ENCODE measurements at places on chromosomes 12 and 14. TPM values are rescaled to one million over a fixed set of nuclear protein-coding genes. Genes with fewer than 3 reads are reported as not detected.

Gene VCPKMT
- polyA plus RNA-seq: 13.2 TPM

Gene APOF
- polyA plus RNA-seq: not detected

Gene DLGAP5
- 33.1 TPM for polyA plus RNA-seq

Gene MIP
- polyA plus RNA-seq: not detected

Gene GPR84
- polyA plus RNA-seq: 0.14 TPM

Gene SYNDIG1L
- polyA plus RNA-seq: 0.18 TPM

Gene MYRFL
- polyA plus RNA-seq: 1.2 TPM

Gene ASCL4
- polyA plus RNA-seq: not detected

Gene TPH2
- polyA plus RNA-seq: 0.23 TPM

Gene AKAP3
- polyA plus RNA-seq: 4.1 TPM

Gene XRCC3
- 13.5 TPM for polyA plus RNA-seq

Gene GZMB
- 0.36 TPM for polyA plus RNA-seq

DNA sequence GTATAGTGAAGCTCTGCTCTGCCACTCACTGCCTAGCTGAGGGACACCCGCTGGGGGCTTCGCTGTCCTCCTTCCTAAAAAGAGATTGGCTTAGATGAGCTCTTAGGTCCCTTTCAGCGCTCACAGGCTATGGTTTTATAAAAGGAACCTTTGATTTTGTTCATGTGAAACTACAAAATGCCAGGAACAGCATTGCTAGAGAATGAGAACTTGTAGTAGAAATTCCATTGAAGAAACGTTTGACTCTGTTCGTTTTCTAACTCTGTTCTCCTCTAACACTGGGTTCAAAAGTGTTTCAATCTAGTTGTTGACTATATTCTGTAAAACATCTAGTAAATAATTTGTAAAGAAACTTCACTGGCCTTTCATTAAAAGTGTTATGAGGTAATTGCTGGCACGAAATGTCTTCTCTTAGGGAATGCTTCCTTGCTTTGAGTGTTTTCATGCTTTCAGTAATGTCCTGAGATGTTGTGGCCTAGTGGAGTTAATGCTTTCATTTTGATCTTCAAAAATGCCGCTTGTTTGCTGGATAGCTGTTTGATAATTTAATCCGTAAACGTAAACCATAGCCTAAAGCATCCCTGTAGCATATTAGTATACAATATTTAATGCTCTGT lies 1.6 kb downstream of the MARK3 start:
- no peak for DNase-seq

DNA sequence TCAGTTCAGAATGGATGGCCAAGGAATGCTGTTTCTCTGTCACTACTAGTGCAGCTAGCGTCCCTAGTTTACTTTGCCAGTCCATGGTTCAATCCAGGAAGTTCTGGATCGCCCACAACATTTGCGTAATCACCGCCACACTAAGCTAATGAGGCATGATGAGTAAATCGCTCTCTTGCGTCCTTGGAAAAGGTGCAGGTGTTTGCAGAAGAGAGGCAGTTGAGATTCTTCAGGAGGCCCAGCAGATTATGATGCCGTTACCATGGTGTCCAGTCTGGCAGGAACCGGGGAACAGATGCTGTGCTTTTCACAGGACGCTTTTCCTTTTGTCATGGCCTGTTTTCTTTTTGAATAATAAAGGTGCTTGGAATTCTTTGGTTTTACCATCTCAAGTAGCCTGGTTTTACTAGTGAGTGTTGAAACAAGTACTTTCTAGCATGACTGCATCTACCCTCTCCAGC lies 9.0 kb downstream of the TPH2 start:
- DNase-seq: no peak

DNA sequence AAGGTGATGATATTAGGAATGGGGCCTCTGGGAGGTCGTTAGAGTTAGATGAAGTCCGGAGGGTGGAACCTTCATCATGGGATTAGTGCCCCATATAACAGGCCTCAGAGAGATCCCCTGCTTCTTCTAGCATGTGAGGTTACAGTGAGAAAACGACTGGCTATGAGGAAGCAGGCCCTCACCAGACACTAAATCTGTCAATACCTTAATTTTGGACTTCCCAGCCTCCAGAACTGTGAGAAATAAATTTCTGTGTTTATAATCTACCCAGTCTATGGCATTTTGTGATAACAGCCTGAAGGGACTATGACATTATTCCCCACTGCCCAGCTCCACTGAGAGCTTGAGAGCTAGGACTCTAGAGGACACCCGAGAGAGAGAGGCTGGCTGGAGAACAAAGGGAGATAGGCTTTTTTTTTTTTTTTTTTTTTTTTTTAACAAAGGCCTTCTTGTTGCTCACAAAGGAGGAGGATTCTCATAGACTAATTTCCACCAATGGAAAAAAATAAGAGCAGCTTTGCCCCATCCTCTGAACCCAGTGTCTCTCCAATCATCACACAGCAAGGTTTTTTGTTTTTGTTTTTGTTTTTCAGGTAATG lies 87.8 kb upstream of the EEA1 start:
- DNase-seq: no peak

GRCh38 chr14:104351849-104352492 lies 213.6 kb downstream of the KIF26A start:
- DNase-seq: no peak

GRCh38 chr12:126950266-126950665 lies 1316.7 kb upstream of the TMEM132C start:
- DNase-seq: no peak

- no peak for DNase-seq
Observed at GRCh38 chr12:105930557-105931503, 207.9 kb downstream of the NUAK1 start.

- DNase-seq: no peak
Observed at GRCh38 chr12:107108995-107109508, 15.7 kb upstream of the CRY1 start.

- DNase-seq: no peak
Observed at GRCh38 chr14:59308673-59309072, 120.2 kb downstream of the DAAM1 start.

GRCh38 chr12:79408689-79409088 lies 282.1 kb downstream of the PAWR start:
- DNase-seq: no peak

- DNase-seq: no peak
Observed at GRCh38 chr14:80150301-80150700, 61.0 kb downstream of the DIO2 start.

DNA sequence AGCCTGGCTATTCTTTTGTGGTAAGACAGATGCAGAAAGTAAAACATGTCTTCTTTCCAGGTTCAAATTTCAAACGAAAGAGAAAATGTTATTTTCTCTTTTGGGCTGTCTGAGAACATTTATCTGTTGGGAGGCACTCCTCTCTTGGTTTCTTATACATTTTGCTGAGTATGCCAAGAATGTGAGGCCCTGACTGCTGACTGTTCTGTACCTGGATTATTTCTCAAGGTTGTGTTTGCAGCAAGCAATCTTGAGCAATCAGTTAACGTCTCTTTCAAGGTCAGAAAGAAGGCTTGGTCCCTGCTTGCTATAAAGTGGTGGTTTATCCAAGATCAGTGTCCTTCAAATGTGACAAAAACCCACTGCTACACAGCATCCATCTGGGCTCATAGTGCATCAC lies 9.8 kb downstream of the SSTR1 start:
- no peak for DNase-seq

GRCh38 chr12:89893972-89894706 lies 185.5 kb upstream of the ATP2B1 start:
- no peak for DNase-seq

GRCh38 chr14:95651821-95652583 lies 34.2 kb upstream of the TCL1B start:
- no peak for DNase-seq

- DNase-seq: no peak
Observed at GRCh38 chr12:68367903-68368302, 35.7 kb upstream of the MDM1 start.

DNA sequence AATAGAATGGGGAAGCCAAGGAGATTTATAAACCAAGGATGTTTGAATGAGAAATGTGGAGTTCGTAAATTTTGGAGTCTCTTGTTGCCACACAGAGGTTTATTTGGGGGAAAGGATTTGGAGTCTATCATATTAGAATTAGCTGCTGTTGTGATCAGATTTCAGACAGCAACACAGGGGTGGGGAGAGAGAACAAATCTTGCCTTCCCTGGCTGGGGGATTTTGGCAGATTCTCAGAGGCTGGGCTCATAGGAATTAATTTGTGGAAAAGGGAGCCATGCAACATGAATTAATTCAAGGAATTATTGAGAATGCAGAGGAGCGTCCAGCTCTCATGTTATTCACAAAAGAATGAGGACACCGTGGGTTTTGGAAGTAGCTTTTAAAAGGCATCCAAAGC lies 73.9 kb upstream of the PRMT8 start:
- DNase-seq: no peak

- no peak for DNase-seq
Observed at GRCh38 chr14:92706386-92706785, 42.0 kb downstream of the LGMN start.

GRCh38 chr14:99579903-99580571 lies 24.0 kb downstream of the CCDC85C start:
- no peak for DNase-seq

GRCh38 chr12:82182601-82183190 lies 175.5 kb downstream of the CCDC59 start:
- no peak for DNase-seq

- DNase-seq: no peak
Observed at GRCh38 chr14:51707327-51707726, 55.6 kb downstream of the FRMD6 start.

GRCh38 chr12:112900298-112901145 lies 6.2 kb upstream of the OAS1 start:
- DNase-seq: no peak

DNA sequence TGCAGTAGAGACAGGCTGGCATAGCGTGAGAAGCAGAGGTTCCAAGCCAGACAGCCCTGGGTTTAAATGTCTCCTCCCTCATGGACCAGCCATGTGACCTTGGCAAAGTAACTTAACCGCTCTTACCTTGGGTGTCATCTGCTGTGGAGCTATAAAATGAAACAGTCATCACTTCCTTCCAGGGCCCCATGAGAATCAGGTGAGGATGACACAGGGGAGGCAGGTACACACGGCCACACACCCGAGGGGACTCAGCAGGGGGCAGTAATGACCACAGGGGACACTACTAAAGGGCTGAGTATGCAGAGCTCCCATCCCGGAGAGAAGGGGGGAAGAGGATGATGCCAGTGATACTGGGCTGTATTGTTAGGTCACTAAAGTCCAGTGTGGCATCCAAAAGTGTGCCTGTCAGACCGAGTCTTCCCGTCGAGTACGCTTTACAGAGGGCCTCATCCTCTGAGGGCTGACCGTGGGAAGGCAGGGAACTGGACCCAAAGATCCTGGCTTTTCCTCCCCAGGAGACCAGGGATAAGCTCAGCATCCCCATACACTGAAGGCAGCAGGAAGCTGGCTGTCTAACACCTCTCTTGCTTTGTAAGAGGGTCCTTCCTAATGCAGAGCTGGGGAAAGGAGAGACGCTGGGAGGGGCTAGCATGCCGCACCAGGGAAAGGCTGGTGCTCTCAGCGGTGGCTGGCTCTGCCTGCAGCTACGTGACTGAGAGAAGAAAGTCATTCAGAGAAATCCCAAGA lies 94.2 kb downstream of the SINHCAF start:
- no peak for DNase-seq

- DNase-seq: no peak
Observed at GRCh38 chr12:77124767-77125166, 59.4 kb upstream of the E2F7 start.

GRCh38 chr12:121439715-121440114 lies 39.8 kb downstream of the RNF34 start:
- no peak for DNase-seq

DNA sequence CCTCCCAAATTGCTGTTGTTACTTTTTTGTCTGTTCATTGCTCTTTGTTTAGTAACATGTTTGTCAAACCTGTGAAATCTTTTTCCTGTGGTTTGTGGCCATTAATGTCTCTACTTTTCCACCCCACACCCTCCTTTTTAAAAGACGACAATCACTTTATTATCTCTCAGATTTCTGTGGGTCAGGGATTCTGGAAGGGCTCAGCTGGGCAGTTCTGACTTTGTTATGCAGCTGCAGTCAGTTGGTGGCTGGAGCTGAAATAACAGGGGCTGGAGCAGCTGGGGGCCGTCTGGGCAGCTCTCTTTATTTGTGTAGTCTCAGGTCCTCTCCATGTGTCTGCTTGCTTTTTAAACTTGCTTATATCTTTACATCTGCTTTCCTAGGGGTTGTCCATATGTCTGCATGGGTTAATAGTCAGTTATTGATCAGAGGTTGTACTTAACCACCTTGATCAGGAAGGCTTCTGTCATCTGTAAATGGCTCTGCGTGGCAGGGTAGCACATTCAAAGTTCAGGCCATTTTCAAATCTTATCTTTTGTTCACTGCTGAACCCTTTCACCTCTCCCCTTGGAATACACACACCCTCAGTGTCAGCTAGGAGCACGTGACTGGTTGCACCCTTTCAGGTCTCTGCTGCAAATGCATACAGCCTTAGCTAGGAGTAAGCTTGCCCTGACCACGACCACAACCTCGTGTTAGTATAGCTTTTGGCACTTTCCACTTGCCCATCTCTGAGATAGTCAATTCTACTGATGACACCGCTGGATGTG lies 27.9 kb downstream of the BORCS5 start:
- DNase-seq: no peak

- DNase-seq: no peak
Observed at GRCh38 chr12:77299001-77299400, 233.6 kb upstream of the E2F7 start.

GRCh38 chr12:47178014-47178413 lies 98.3 kb upstream of the AMIGO2 start:
- DNase-seq: no peak

GRCh38 chr12:95820096-95820703 lies 29.6 kb upstream of the NTN4 start:
- DNase-seq: no peak

GRCh38 chr12:124664395-124665111 lies 97.1 kb upstream of the NCOR2 start:
- no peak for DNase-seq

GRCh38 chr14:102666635-102667034 lies 74.2 kb downstream of the RCOR1 start:
- DNase-seq: no peak
